ENCODE measurements at places on chromosomes 16 and 17.

GRCh38 chr17:65660947-65661346, 99.5 kb upstream of the AXIN2 start:
- no peak for DNase-seq

- DNase-seq = no peak
These were observed 162.7 kb upstream of the CDC42EP4 start for GRCh38 chr17:73474370-73474988.

GRCh38 chr17:27982688-27983087, 59.8 kb upstream of the NLK start:
- no peak for DNase-seq

DNA sequence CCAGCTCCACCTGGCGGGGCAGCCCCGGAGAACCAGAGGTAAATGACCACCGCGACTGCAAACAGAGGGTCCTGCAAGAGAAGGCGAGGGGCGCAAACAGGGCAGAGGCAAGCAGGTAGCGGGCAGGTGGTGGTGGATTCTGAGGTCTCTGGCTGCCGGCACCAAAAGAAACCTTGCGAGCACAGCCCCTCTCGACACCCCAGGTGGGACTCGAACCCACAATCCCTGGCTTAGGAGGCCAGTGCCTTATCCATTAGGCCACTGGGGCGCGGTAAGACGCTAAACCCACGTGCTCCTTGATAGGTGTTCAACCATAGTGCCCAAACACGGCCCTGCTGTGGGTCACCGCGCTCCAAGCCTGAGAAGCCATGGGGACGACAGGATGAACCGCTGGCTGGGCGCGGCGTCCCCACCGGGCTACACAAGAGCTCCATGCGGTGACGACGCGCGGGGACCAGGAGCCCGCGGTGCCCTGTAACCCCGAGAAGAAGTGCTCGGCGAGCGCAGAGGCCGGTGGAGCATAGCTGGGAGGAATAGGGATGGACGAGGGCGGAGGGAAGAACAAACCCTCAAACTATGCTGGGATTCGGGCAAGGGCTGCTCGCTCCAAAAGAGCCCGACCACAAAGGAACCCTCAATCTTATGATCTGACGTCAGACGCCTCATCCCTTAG, 12.4 kb downstream of the ATP5PD start:
- peak; percentile 65 for DNase-seq

- no peak for DNase-seq
These were observed 130.7 kb downstream of the C16orf95 start for GRCh38 chr16:87186446-87186845.

DNA sequence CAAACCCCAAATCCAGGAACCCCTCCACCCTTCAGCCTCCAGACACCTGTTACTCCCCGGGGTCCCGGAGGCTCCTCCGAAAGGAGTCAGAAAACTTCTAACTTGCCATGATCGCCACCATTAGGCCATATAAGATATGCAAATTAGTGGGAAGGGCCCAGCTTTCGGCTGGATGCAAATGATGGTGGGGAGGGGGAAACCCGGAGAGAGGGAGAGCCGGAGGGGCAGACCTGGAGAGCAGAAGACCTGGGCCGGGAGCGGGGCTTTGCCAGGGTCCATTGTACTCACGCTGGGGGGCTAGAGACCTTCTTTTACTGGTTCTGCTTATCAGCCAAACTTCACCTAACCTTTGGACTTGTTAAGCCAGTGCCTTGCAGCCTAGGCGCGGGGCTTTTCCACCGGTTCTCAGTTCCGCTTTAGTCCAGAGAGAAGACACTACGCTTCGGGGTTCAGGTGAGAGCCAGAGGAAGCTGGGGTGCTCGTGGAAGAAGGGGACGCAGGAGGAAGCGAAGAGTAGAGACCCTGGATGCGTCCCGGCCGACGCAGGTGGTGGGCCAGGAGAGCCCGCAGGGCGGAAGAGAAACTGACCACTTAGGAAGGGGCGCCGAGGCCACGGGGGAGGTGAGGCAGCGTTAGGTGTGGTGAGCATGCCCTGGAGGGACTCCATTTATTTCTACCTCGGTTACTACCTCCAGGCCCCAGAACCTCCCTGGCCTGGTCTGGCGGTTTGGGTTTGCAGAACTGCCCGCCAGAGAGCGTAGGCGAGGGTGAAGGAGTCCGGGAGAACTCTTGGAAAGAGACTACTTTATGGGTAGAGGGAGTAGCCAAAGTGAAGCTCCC, at the start of gene HNF1B:
HNF1B (minus strand) TSS at position 99 of the 840 bp plus-strand sequence. CDS start 175 bp downstream, outside the sequence.
- DNase-seq = no peak

- no peak for DNase-seq
These were observed 510.7 kb downstream of the MAF start for GRCh38 chr16:79089735-79090284.

DNA sequence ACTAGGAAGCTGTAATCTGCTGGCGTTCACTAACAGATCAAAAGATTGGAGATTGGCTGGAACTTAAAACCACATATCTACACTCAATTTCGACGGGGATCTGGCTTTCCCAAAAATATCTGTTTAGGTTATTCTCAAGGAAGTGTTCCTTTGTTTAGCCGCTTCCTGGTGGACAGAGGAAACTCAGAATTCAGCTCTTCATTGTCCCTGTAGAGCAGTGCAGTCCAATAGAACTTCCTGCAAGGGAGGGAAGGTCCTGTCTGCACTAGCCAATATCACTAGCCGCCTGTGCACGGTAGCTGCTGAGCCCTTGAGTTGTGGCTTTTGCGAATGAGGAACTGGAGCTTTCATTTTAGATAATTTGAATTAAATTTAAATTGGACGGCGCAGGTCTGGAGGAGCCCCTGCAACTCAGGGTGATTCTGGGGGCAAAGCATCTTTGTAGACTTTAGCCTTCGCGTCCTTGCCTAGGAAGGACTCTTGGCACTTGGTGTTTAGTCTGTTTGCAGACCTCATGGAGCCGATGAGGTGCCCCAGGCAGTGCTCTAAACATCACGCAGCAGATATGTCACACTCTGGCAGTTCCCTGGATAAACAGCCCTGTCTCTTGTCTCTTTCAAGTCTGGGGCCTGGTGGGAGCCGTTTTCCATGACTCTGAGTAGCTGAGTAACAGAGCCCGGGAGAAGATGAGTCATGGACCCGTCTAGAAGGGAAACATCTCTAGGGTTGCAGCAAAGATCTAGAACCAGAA, 122.2 kb downstream of the CCDC182 start:
- no peak for DNase-seq

DNA sequence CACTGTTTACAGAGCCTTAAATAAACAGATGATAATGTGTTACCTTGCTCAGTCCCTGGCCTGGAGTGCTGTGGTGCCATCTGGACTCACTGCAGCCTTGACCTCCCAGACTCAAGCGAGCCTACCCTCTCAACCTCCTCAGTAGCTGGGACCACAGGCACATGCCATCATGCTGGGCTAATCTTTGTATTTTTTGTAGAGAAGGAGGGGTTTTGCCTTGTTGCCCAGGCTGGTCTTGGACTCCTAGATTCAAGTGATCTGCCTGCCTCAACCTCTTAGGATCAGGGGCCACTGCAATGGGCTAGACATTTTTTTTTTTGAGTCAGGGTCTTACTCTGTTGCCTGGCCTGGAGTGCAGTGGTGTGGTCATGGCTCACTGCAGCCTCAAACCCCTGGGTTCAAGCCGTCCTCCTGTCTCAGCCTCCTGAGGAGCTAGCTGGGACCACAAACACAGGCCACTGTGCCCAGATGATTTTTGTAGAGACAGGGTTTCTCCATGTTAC, 5.0 kb upstream of the NAGLU start:
- DNase-seq = no peak

DNA sequence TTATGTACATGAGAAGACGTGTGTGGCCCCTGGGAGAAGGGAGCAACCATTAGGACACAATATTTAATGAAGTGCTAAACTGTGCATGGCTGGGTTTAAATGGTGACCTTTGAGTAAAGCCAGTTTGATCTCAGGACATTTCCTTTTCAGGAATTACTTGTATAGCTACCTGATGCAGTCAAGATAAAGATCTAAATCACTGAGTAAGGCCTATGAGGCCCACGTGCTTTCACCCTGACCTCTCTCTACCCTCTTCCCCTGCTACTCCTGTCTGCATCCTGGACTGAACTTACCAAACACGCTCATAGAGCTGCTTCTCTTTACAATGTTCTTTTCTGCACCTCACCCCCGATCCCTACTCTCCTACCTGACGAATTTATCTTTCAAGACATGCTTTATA, 98.9 kb downstream of the GRIN2A start:
- DNase-seq = no peak

DNA sequence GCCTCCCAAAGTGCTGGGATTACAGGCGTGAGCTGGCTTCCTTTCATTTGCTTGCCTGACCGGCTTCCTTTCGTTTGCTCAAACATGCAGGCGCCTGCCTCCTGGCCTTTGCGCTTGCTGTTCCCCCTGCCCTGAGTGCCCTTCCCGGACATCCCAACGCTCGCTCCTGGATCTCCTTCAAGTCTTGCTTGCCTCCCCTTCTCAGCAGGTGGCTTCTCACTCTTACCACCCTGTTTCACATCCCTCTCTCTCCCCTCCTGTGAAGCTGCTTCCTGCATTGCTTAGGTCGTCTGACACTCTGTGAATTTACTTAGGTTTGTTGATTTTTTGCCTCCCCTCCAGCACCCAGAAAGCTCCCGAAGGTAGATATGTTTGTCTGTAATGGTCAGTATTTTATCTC, 25.6 kb upstream of the NDRG4 start:
- no peak for DNase-seq

DNA sequence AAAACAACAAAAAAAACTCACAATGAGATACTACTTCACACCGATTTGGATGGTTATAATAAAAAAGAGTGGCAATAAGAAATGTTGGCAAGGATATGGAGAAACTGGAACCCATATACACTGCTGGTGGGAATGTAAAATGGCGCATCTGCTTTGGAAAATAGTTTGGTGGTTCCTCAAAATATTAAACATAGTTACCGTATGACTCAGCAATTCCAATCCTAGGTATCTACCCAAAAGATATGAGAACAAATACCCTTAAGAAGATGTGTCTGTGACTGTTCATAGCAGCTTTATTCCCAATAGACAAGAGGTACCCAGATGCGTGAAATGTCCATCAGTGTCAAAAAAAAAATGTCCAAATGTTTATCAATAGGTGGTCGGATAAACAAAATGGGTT, 7.2 kb downstream of the CPPED1 start:
- no peak for DNase-seq

DNA sequence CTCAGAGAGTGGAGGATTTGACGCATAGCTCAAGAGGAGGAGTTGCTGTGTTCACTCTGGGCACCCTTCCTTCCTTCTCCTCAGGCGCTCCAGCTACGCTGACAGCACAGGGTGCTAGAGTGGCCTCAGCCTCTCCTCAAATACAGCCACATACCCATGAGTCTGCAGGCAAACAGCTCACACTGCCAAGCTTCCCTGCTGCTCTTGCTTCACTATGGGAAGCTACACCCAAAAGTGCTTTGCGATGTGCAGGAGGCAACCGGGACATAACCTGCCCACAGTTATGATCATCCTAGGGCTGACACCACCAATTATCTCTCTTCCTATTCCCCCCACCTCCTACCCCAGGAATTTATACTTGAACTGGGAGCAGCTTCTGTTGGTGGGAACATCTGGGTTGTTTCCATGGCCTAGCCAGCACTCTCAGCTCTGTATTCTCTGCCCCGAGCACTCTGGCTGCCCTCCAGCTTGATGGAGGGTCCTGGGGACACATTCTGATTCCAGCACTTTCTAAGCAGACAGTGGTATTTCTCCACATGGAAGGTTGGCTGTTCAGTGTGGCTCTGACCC, 40.3 kb upstream of the SREBF1 start:
- no peak for DNase-seq

- DNase-seq = no peak
These were observed 185.5 kb downstream of the WWOX start for GRCh38 chr16:78284957-78285434.

GRCh38 chr16:86868786-86869185, 290.4 kb downstream of the FOXL1 start:
- DNase-seq = no peak

DNA sequence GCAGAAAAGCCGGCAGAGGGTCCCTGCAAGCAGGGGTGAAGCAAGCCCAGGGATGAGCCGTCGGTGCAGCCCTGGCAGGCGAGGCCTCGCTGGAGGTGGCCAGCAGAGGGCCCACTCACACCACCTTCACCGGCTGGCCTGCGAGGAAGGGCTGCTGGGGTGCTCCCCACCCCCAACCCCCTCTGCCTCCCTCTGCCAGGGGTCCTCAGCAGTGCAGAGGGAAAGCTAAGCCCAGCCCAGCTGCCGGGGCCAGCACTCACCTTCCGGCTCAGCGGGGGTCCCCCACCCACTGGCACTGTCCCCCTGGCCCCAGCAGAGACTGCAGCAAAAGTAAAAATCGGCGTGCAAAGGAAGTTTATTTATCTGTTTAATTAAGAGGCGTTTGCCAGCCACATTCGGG, 113.4 kb downstream of the ENGASE start:
- DNase-seq = no peak

Measured in NCI-H1417 treated with DMSO at 0.1 percent for 48 hours (cell line).